ENCODE measurements at places on chromosomes 5 and 9.

- no peak for DNase-seq
Measured at GRCh38 chr9:132190966-132191365, 29.1 kb downstream of the NTNG2 start.

DNA sequence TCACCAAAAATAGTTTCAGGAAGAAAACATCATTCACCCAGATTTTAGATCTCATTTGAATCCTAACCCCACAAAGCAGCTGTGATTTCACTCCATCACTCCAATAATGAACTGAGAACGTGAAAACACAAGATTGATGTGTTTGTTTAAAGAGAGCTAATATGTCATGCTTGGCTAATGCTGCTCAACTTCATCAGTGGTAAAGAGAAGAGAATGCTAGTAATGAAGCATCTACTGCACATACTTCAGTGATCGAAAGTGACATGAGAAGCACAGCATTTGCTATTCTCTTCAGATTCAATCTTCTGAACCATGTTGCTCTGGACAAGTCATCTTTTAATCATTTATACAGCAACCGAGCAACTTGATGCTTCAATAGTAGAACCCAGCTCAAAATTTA is 874.7 kb downstream of the EFNA5 start:
- DNase-seq, result no peak

DNA sequence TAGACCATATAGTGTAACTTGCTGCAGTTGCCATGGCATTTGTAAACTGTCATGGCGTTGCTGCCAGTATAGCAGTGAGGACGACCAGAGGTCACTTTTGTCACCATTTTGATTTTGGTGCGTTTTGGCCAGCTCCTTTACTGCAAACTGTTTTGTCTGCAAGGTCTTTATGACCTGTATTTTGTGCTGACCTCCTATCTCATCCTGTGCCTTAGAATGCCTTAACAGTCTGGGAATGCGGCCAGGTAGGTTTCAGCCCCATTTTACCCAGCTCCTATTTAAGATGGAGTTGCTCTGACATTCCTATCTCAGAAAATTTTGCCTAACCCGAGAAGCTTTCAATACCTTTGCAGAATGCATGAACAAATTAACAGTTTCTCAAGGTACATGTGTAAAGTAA is 914.4 kb upstream of the ACO1 start:
- no peak for DNase-seq

DNA sequence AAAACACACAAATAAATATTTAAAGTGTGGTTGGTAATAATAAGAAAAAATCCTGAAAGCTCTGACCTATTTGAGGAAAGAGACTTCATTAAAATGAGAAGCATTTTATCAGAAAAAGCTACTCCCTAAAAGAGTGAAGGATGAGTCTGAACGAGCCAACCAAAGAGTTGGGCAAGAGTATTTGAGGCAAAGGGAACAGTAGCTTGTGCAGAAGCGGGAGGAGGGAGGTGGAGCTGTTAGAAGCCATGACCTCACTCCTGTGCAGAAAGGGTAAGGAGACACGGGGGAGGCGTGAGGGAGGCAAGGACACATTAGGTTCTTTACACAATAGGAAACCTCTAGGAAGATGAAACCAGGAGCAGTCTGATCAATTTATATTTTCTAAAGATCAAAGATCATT is 29.4 kb downstream of the SH3RF2 start:
- no peak for DNase-seq

DNA sequence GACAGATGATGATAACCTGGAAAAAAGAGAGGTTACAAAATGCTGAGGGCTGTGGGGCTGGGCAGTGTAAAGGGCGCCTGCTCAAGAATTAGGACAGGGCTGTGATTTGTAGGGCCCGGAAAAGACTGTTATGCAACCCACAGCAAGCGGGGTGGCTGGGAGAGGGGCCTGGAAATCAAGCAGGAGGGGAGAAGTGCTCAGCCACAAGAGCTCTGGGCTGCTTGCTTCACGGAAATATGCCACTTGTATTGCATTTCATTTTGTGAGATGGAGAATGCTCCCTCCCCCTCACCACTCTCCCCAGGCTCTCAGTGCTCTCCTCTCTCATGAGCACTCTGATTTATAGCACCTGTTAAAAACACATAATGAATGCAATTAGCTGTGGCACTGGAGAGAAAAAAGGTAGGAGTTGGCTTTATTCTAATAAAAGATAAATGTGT is 8.4 kb upstream of the HAND1 start:
- no peak for DNase-seq

- DNase-seq, result no peak
Measured at GRCh38 chr5:61414806-61415205, 82.7 kb downstream of the ZSWIM6 start.

GRCh38 chr9:137431416-137431931 is 8.3 kb downstream of the NOXA1 start:
- no peak for DNase-seq

GRCh38 chr9:17613758-17614157 is 34.9 kb downstream of the SH3GL2 start:
- DNase-seq, result no peak
